ENCODE measurements at places on chromosomes 1 and 21.

DNA sequence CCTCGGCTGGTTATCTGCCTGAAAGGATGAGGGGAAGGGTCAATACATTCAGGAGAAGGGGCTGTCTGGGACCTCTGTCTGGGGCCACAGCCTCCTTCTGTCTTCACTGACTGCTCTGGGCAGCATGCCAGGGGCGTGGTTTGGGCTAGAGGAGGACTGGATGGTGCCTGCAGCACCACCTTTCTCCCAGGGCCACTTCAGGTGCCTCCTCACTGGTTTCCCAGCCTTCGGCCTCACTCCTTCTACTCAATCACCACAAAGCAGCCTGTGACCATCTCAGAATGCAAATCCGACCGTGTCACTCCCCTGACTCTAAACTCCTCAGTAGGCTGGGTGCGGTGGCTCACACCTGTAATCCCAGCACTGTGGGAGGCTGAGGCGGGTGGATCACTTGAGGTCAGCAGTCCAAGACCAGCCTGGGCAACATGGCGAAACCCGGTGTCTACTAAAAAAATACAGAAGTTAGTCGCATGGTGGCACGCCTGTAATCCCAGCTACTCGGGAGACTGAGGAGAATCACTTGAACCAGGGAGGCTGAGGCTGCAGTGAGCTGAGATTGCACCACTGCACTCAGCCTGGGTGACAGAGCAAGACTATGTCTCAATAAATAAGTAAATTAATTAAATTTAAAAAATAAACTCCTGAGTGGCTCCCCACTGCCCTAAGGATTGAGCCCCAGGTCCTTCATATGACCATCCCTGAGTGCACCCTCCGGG lies 50.1 kb upstream of the ECE1 start:
- DNase-seq: no peak

DNA sequence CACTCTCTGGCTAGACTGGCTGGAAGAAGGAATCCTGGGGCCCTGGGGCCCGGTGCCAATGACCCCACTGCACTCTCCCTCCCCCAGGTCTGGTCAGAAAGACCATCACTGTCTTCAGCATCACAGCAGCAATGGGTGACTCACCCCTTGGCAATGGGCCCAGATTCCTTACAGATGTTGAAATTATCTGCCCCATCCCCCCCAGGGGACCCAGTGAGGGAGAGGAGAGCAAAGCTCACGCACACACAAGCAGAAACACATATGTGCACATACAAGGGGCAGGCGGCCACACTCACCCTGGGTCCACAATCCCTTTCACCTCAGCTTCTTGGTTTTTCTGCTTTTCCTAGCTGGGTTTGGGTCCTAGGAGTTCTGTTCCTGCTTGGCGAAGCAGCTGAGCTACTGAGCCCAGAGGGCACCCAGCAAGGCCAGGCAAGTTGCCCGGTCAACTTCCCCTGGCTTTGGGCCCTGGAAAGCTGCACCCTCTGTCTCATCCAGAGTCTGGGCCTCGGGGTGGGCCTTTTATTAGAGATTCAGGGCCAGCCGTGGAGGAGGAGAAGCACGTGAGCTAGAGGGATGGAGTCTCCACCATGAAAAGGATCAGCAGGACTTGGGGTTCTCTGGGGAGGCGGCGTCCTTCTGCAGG lies 2.6 kb downstream of the COL16A1 start:
- DNase-seq: peak; percentile 89

DNA sequence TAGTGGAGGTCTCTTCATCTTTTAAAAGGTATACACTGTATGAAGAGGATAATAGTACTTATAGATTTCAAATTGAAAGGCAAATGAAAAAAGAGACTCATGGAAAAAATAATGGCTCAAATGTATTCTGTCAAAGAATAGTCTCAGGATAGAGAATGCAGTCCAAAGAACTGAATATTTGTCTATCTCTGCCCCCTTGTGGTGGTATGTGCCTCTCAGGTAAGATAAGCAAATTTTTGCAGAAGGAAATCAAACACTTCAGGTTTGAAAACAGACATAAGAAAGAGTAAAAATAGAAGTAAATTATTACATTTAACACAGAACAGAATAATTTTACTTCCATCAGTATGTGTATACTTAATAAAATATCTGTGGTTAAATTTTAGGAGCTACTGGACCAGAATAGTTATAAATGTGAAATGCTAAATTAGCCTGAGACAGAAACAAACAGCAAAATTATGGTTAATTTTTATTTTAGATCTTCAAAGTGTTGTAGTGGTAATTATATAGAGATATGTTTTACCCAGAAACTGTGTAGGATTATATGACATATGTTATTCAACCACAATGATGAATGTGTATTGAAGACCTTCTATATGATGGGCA lies 164.4 kb upstream of the PALMD start:
- DNase-seq: peak; percentile 18

DNA sequence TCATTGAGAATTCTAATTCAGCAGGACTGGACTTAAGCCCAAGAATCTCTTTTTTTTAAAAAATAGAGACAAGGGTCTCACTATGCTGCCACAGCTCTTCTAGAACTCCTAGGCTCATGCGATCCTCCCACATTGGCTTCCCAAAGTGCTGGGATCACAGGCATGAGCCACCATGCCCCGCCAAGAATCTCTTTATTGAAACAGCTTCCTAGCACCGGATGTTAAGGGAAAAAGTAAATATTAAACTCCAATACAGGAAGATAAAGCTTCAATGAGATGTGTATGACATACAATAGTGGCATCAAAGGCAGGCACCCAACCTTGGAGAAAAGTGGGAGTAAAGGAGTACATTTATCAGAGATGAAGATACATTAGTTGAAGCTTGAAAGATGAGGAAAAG lies 25.5 kb downstream of the PUM1 start:
- DNase-seq: no peak

DNA sequence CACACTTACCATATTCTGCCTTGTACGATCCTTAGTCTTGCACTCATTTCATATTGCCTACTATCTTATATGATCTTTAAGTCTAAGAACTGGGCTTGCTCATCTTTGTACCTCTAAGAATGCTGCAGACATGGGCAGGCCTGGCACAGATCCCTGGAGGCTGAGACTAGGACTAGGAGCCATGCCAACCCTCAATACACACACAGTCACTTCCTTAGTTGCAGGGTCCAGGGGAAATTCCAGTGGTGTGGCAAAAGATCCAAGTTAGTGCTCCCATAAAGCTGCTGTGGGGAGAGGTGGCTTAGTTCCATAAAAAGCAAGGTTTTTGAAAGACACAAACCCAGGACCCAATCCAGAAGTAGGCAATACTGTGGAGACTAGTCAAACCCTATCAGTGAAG lies 59.9 kb downstream of the CYYR1 start:
- DNase-seq: no peak

DNA sequence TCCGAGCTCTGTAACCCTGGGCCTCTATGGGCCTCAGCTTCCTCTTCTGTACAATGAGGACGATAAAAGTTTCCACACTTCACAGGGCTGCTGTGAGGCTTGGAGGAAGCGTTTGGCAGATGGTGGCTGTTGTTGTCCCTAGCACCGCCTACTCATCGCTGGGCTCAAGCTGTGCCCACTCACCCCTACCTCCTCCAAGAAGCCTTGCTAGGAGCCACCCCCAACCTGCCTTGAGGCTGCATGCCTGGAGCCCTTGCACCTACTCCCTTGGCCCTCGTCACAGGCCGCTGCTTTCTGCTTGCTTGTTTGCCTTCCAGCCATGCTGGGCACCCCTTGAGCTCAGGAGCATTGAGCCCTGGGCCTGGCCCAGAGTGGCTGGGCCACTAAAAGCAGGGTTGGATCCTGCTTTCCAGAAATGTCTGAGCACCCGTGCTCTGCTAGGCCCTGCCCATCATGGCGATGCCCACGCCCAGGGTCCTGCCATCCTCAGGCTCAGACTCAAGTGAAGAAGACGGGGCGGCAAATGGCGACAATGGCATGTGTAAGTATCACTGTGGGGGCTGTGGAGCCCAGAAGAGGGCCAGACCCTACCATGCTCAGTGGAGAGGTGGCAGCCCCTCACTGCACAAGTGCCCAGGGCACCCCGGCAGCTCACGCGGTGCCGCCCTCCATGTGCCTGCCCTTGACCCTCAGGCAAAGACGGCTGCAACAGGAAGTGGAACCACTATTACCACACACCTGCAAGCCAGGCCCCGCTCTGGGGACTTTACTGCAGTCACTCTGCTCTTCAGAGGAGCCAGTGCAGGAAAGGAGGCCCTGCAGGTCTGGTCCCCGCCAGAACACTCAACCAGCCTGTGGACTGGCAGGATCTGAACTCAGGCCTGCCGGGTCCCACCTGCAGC lies 9.5 kb downstream of the SH3BGRL3 start:
- no peak for DNase-seq

DNA sequence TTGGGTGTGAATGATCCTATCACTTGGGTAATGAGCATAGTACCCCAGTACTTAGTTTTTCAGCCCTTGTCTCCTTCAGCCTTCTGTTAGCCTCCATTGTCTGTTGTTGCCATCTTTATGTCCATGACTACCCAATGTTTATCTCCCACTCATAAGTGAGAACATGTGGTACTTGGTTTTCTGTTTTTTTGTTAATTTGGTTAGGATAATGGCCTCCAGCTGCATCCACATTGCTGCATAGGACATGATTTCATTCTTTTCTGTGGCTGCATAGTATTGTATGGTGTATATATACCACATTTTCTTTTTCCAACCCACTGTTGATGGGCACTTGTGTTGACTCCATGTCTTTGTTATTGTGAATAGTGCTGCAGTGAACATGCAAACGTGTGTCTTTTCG lies 39.6 kb upstream of the GPR52 start:
- no peak for DNase-seq

DNA sequence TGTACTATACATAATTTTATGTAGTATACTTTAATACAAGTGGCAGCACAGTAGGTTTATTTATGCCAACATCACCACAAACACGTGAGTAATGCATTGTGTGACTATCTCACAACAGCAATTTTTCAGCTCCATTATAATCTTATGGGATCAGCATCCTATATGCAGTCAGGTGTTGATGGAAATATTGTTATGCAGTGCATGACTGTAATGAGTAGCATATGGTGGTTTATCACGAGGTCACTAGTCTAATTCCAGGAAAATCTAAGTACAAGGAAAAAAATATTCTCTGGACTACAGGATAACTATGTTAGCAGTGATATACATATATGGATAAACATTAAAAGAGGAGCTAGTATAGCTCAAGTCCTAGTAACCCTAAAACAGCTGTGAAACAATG lies 69.0 kb downstream of the ATP1B1 start:
- no peak for DNase-seq

GRCh38 chr1:31099293-31100032 lies 33.9 kb upstream of the PUM1 start:
- no peak for DNase-seq

DNA sequence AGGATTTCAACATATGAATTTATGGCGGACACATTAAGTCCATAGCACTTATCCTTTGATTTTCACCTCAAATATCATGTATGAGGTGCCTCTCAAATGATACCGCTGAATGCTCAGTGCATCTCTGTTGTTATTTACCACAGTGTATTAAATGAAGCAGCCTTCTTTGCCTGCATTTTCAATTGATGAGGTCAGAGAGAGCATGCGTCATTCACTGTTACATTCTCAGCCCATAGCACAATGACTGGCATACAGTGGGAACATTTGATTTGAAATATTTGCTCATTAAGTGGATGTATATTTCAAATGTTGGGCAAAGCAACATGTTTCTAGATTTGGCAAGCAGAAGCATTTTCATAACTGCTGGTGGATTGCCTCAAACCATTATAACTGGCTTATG lies 45.7 kb downstream of the LRRC7 start:
- no peak for DNase-seq

DNA sequence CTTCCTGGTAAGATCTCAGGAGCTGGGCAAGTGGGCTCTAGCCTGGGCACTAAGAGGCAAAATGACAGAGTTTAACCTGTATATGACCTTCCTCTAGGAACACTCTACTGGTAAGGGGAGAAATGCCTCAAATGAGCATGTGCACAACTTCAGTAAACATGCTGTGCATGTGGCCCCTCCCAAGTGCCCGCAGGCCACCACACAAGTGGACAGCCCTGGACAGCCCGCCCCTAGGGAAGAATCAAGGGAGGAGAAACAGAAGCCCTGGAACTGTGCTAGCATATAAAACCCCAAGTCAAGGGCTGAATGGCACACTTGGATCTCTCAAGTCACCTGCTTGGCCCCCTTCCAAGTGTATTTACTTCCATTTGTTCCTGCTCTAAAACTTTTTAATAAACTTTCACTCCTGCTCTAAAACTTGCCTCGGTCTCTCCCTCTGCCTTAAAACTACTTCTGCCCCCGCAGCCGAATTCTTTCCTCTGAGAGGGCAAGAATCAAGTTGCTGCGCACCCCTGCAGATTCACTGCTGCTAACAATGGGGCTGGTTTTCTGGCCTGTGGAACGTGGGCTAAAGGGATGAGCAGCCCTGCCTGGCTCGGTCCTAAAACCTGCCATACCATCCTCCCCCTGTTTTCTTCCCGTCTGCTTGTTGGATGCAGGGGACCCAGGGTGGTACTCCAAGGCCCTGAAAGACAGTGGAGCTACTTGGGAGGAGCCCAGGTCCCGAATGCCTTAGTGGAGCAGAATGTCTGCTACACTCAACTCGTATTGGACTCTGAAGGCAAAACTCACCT lies 93.5 kb downstream of the IER5 start:
- no peak for DNase-seq

DNA sequence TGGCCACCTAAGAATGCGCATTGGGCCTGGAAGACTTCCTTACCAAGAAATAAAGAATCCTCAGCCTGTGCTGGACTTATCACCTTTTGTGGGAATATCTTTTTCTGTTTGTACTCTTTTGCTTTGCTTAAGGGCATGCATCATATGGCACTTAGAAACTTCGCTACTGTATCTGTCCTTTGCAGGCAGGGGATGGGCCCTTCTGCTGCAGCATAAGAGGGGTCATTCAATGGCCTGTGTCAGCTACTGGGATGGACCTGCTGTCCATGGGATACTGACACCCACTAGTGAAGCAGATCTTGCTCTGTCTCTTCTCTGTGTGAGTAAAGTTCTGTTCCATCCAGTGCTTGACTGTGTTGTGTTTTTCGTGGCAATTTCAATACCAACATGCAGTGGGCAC lies 239.0 kb upstream of the JUN start:
- no peak for DNase-seq

GRCh38 chr1:160624464-160624863 lies 22.4 kb downstream of the SLAMF1 start:
- DNase-seq: no peak

GRCh38 chr1:214505134-214505533 lies 46.3 kb downstream of the PTPN14 start:
- no peak for DNase-seq

- no peak for DNase-seq
Observed at GRCh38 chr1:170377440-170377839, 154.5 kb upstream of the GORAB start.

GRCh38 chr1:61670016-61670415 lies 54.9 kb downstream of the TM2D1 start:
- DNase-seq: no peak

DNA sequence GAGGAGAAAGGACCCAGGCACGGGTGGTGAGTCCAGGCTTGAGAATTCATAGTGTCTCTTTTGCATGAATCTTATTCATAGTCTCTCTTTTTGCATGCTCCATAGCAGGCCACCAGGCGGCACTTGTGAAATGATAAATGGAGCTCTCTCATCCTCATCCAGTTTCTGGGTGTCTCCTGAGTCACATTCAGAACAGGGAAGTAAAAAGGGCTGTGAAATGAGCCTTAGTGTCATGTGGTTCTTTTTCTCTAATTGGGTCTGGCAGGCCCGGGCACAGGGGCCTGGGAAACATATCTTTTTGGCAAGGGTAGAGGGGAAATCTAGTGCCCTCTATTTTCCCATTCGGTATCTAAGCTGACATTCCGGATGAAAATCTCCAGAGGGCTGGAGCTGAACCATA lies 19.1 kb upstream of the NCF2 start:
- DNase-seq: no peak
